GM23248 (cell line): ENCODE measurements at places on chromosomes 4 and X. TPM values are rescaled to one million over a fixed set of nuclear protein-coding genes. Genes with fewer than 3 reads are reported as not detected.

- DNase-seq = no peak
Measured at GRCh38 chr4:121875652-121876051, 5.4 kb upstream of the BBS7 start.

GRCh38 chr4:25096981-25097443 lies 63.2 kb downstream of the SEPSECS start:
- no peak for DNase-seq

The PABPC1L2B gene
- not detected in 2 replicates for polyA plus RNA-seq

GRCh38 chr4:21887481-21887880 lies 61.1 kb downstream of the KCNIP4 start:
- DNase-seq = peak; percentile 58

The SPANXN4 gene
- polyA plus RNA-seq = not detected in 2 replicates
